ENCODE measurements at places on chromosomes 5 and 9. TPM values are rescaled to one million over a fixed set of nuclear protein-coding genes. Genes with fewer than 3 reads are reported as not detected.

The ARID3C gene
- total RNA-seq = not detected

The PCDHGA2 gene
- 3.6 TPM for total RNA-seq

The C9 gene
- 0.10 TPM for total RNA-seq

The PCDHGC3 gene
- total RNA-seq = 36.7 TPM

GRCh38 chr5:135608361-135608760 is 29.6 kb upstream of the CXCL14 start:
- DNase-seq = no peak

DNA sequence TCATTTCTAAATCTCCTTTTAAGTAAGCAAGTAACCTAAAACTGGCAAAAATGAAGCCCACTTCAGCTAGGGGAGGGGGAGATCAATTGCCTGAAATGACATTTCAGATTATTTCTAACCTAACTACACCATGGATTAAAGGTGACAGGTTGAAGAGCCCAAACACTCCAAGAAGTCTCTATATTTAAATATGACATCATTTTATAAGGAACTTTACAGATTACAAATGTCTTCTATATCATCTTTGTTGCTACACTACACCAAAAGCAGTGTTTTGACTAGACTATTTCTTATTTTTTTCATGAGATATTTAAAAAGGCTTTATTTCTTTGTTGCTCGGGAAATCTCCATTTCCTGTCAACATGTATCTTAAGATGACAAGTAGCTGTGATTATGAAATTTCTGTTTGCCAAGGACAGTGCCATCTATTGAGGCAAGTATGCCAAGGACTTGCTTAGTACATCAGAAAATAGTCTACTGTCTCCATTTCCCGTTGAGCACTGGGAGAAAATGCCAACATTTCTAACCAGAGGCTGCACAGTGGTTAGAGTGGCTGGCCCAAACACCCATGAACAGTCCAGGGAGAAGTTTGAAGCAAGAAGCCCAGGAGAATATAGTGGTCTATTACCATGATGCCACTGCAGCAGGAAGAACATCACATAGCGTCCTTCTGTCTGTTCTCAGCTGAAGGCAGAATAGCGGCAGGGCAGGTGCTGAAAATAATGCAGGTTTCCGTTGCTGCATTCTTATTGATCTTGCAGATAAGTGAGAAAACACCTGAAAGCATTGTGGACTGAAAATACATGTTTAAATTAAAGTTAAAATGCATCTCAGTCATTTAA is 93.4 kb upstream of the ITGA2 start:
- no peak for DNase-seq

- DNase-seq = peak; percentile 62
These were observed 26.7 kb downstream of the RNF145 start for GRCh38 chr5:159182691-159183090.
